Astrocyte of the hippocampus (primary cell): ENCODE measurements at places on chromosomes 11 and 22.
A peak's percentile ranks its signal among the peaks of the same experiment; 100 is the strongest.

GRCh38 chr11:19243613-19244012 lies 2.9 kb upstream of the E2F8 start:
- DNase-seq = no peak

DNA sequence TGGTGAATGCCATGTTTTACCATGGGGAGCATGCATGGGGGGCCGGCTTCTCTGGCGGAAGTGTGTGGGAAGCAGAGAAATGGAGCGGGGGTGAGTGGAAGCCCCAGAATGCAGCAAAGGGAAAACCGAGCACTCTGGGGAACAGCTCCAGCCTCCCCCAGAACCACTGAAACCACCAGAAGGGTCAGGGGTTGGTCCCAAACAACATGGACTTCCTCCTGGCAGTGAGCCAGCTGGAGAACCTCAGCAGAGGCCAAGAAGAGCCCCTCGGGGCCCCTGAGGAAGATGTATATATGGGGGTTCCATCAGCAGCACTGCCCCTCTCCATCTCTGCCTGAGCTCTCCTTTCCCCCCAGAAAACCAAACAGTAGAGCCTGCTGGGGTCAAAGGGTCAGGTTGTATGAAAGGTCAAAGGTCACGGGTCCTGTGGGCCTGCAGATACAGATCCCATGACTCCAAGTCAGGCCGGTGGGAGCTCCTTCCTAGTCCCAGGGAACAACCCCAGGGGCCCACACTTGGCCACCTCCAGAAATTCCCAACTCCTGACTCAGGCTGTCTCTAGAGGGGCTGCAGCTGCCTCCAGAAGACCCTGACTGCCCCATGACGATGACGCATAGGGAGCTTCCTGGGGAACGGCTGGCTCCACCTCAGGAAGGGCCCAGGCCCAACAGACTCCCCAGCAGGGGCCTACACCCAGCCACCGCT lies 48.5 kb upstream of the TIMP3 start:
- DNase-seq = no peak

GRCh38 chr11:108019870-108020540 lies 11.3 kb downstream of the CUL5 start:
- no peak for DNase-seq

GRCh38 chr11:10317776-10318526 lies 13.1 kb downstream of the ADM start:
- no peak for DNase-seq

DNA sequence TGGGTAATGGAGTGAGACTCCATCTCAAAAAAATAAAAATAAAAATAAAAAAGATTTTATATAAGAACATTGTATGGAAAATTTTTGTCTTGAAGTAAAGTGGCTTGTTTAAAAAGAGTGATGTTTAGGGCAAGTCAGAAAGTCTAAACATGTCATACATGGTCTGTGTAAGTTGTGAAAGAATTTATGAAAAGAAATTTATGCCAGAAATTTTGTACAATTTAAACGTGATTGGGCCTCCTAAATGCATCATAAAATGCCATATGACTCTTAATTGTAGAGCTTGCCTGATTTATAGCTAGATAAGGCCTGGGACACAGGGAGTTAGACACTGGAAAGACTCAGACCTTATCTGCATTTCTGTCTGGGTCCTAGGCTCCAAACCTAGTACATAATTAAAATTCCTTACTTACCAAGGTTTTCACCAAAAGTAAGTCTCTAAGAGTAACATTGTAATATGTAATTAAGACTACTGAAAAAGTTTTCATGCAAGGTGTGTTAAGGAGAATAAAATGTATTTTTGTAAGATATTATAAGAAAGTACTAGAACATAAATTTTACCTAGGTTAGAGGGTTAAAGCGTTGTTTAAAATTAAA lies 110.5 kb downstream of the AASDHPPT start:
- no peak for DNase-seq

DNA sequence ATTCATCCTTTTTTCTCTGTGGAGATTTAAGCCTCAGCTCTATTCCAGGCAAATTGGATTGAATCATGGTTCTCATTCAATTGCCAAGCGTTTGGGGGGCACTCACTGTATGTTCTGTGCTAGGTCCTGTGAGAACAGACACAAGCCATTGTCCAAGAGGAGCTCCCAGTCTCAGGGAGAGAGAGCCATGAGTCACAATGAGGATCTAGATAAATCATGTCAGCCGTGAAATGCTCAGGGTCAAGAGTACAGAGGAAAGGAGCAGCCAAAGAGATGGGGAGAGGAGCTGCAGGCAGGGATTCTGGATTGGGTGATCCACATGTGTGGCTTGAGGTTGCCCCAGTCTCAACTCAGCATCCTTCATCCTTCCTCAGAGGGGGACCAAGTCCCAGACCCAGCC lies 93.6 kb downstream of the FEZ1 start:
- DNase-seq = peak; percentile 32

- no peak for DNase-seq
Measured at GRCh38 chr22:17912945-17913721, 111.2 kb downstream of the MICAL3 start.

DNA sequence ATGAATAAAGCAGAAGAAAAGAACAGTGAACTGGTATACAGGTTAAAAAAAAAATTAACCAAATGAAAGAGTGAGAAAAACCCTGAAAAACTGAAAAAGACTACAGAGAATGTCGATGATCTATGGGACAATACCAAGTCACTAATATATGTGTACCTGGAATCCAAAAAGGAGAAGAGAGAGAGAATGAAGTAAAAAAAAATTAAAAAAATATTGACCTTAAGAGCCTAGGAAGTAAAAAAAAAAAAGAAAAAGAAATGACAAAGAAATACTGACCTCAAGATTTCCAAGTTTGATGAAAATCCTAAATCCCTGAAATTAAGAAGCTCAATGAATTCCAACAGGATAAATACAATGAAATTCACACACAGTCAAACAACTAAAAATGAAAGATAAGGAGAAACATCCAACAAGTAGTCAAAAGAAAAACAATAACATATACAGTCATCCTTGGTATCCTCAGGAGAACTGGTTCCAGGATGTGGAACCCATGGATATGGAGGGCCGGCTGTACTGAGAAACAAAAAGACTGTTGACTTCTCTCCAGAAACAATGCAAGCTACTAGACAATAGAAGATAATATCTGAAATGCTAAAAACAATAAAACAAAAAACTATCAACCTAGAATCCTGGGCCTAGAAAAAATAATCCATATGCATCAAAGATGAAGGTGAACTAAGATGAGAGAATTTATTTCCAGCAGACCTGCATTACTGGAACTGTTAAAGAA lies 33.5 kb upstream of the SERPIND1 start:
- DNase-seq = no peak

- DNase-seq = peak; percentile 77
Measured at GRCh38 chr11:17208257-17208999, 642 bp upstream of the PIK3C2A start.

- DNase-seq = peak; percentile 52
Measured at GRCh38 chr11:105224482-105225253, 85.1 kb upstream of the CARD18 start.

DNA sequence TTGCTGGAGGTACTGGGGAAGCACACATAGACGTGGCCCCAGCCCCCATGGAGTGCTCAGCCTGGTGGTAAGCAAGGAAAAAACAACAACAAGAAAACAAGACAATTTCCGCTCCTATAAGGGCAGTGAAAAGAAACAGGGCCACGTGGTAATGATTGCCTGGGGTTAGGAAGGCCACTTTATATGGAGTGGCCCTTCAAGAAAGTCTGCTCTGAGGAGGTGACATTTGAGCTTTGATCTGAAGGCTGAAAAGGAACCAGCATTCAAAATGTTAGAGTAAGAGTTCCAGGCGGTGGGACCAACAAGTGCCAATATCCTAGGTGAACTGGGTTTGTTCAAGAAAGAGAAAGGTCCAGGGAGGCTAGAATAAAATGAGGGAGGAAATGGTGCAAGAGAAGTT lies 87.6 kb downstream of the SCN3B start:
- no peak for DNase-seq

GRCh38 chr22:41780746-41781505 lies 19.6 kb upstream of the CCDC134 start:
- no peak for DNase-seq

DNA sequence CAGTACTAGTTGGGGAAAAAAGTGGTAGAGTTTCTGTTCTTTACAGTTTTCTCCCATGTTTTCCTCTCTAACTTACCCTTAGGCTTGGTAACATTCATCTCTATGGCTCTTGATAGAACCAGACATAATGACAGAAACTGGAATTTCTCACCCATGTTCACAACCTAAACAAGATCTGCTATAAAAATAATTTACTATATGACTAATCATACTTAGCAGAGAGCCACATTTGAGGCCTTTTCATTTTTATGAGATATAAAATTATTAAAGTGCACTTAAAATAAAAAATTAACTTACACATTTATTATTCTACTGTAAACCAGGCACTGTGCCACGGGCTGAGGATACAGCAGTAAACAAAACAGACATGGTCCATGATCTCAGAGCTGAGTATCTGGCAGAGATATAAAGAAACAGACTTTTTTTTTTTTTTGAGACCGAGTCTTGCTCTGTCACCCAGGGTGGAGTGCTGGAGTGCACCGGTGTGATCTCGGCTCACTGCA lies 98.1 kb downstream of the GAB2 start:
- DNase-seq = no peak

GRCh38 chr11:47667135-47667534 lies 24.8 kb upstream of the MTCH2 start:
- no peak for DNase-seq

DNA sequence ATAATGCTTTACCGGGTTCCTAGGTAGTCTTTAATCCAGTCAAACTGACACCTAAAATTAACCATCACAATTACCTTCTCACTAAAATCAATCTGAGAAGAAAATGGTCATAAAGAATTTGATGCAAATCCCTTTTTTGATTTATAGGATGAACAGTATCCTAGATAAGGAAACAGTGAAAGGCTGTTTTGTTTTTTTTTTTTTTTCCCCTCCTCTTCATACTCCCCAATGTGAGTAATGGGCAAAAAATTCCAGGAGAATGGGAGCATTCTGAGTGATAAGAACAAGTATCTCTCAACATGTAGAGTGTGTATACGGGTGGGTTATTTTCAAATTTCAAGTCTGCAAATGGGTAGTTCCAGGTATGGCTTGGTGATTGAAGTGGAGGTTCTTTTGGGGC lies 28.4 kb downstream of the GRAMD1B start:
- DNase-seq = no peak

GRCh38 chr22:30335236-30335635 lies 8.5 kb upstream of the TBC1D10A start:
- no peak for DNase-seq

GRCh38 chr11:115643549-115644270 lies 139.5 kb upstream of the CADM1 start:
- DNase-seq = no peak

GRCh38 chr22:23357053-23357452 lies 176.7 kb downstream of the BCR start:
- no peak for DNase-seq

DNA sequence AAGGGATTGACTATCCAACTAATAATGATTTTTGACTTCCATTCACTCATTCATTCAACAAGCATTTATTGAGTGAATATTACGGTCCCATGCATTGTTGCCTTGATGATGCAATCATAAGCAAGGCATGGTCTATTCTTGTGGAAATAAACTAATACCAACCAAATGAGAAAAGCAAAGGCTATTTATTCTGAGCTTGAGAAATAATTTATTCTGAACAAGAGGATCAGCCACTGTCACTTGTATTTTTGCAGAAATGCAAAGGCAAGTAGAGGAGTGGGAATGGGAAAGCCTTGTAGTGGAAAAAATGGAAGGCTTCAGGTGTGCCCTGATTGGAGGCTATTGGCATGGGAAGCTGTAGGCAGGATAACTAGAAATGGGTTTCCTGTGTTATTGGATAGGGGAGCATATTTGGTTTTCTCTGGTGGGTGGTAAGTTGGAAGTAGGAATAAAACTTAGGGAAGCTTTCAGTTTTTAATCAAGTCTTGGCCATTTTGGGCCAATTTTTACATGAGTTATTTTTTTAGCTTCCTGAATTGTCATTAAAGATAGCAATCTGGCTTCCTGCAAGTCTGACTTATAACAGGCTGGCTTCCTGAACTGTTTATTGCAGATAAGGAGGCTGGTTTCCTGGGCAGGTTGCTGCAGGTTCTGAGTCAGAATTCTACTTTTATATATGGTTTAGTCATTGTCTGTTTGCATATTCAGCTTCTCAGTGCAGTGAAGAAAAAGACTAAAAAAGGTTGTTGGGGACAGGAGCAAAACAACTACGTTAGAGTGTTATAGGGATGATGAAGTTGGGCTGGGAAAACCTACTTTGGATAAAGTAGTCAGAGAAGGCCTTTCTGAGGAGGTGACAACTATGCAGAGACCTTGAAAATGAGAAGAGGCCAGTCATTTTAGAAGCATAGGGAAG lies 106.7 kb downstream of the APIP start:
- no peak for DNase-seq

- no peak for DNase-seq
Measured at GRCh38 chr11:120914021-120914420, 109.9 kb upstream of the TBCEL start.

DNA sequence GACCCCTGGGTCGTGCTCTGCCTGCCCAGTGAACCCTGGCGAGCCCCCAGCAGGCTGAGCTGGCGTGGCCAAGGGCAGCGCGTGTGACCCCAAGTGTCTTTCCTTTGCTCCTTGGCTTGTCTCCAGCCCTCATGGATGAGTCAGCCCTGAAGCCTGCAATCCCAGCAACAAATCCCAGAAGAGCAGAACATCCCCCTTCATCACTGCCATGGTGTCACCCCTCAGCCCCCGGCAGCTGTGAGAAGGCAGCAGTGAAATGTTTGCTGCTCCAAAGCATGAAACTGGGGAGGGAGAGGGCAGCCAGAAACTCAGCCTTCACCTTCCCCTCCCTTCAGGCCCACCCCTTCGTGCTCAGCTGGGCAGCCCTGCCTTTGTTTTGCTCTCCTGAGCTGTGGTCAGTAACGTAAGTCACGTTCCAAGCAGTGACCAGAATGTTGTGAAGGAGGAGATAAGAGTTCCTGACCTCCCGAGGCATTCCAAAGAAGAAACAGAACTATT lies 29.8 kb downstream of the ADAMTS15 start:
- peak; percentile 92 for DNase-seq

GRCh38 chr11:36377759-36378564 lies 81.9 kb downstream of the PRR5L start:
- DNase-seq = no peak

DNA sequence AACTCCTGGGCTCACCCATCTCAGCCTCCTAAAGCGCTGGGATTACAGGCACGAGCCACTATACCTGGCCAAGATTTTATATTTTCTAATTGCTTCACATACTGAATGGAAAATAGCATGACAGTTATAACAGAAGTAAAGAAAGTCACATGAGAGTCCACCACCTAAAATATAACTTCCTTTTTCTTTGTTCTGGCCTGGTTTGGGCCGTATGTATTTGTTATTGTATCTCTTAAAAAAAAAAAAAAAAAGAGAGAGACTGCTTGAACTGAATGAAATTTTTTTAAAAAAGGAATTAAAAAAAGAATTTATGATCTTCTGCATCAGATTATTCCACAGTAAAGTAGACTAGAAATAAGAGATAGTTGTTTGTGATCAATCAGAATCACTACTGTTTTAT lies 86.0 kb upstream of the GRIK4 start:
- no peak for DNase-seq

GRCh38 chr11:4190098-4190497 lies 95.5 kb downstream of the RRM1 start:
- DNase-seq = no peak
